ENCODE measurements at places on chromosomes 11 and 22. TPM values are rescaled to one million over a fixed set of nuclear protein-coding genes. Genes with fewer than 3 reads are reported as not detected.

PRR5L gene
- 43.6 TPM for total RNA-seq

BAIAP2L2 gene
- 1.6 TPM for total RNA-seq

DNA sequence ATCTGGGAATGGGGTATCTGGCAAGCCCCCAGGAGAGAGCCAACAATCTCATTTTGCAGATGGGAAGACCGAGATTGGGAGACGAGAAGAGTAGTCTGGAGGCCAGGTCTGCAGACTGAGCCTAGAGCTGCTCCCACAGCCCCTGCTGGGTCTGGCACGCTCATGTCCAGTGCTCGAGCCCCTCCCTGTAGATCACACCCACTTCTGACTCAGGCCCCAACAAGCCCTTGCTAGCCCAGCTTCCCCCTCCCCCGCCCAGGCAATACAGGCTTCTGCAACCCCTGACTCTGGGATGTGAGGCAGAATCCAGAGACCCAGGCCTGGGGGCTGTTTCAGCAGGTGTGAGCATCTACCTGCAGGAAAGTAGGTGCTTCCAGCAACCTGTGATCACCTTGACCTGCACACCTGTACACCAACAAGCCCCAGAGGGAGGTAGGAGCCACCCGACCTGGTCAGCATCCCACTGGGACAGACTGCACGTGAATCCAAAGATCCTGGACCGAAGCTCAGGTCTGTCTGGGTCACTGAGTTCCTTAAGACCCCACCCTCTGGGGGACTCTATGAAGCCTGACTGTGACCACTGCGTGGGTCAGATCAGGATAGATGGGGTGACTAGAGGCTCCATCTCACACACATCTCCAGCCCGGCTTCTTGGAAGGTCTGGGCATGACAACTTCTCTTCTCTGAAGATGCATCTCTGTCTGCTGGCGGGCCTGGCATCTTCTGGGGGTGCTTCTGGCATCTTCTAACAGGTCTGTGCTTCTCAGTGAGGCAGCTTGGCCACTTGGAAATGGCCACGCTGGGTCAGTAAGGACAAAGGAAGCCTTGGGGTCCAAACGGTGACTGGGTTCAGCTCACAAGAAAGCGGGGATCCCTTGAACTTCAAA lies 29.3 kb downstream of the LINC01488 start:
- H3K27ac ChIP-seq, result no peak overlapping the region
- H3K4me3 ChIP-seq, result no peak overlapping the region
- H3K36me3 ChIP-seq, result no peaks in the 10 kb centered on the region

CSNK2A3 gene
- total RNA-seq, result 2.2 TPM

EMID1 gene
- total RNA-seq, result not detected

- no peak overlapping the region for H3K4me3 ChIP-seq
- no peak for DNase-seq
- peaks cover 2% of the 10 kb centered on the region for H3K4me1 ChIP-seq
- H3K27ac ChIP-seq, result no peak overlapping the region
- no peaks in the 10 kb centered on the region for H3K36me3 ChIP-seq
Measured at GRCh38 chr22:48578138-48579042, 1249.3 kb downstream of the BRD1 start.

DNA sequence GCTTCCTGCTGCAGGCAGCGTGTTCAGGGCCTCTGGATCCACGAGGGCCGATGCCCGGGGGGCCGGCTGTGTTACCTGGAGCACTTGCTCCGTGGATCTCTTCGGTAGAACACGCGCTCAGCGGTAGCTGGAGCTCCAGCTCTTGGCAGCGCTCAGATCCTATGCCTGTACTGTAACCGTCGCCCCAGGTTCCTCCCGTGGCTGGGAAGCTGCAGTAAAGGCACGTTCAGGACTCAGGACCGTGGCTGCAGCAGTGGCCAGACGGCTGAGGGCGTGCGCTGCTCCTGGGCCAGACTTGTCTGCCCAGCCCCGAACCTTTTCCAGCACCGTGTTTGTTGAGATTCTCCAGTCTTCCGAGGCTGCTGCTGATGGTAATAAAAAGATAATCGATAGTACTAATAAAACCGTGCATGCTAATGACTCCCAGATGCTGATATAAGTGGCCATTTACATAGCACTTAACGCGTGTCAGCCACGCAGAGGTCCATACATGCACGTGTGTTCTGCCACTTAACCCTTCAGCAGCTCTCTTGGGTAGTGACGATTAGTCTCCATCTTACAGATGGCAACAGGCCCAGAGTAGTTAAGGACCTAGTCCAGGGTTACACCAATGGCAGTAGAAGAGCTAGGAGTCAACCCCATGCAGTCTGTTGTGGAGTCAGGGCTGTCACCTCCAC lies 1.4 kb downstream of the MOV10L1 start:
- peaks cover 18% of the 10 kb centered on the region for H3K27me3 ChIP-seq
- H3K36me3 ChIP-seq, result no peaks in the 10 kb centered on the region
- H3K4me1 ChIP-seq, result no peaks in the 10 kb centered on the region
- DNase-seq, result no peak
- no peak overlapping the region for H3K27ac ChIP-seq
- no peak overlapping the region for H3K4me3 ChIP-seq

GRCh38 chr11:73402834-73403185 lies 26.6 kb downstream of the RELT start:
- no peaks in the 10 kb centered on the region for H3K27me3 ChIP-seq
- DNase-seq, result peak; percentile 27
- H3K4me3 ChIP-seq, result no peak overlapping the region
- H3K27ac ChIP-seq, result no peak overlapping the region

- DNase-seq, result no peak
- no peaks in the 10 kb centered on the region for H3K4me1 ChIP-seq
- H3K4me3 ChIP-seq, result no peak overlapping the region
- peaks cover 5% of the 10 kb centered on the region for H3K27me3 ChIP-seq
- no peak overlapping the region for H3K27ac ChIP-seq
Measured at GRCh38 chr11:116373104-116373944, 399.5 kb downstream of the BUD13 start.

DNA sequence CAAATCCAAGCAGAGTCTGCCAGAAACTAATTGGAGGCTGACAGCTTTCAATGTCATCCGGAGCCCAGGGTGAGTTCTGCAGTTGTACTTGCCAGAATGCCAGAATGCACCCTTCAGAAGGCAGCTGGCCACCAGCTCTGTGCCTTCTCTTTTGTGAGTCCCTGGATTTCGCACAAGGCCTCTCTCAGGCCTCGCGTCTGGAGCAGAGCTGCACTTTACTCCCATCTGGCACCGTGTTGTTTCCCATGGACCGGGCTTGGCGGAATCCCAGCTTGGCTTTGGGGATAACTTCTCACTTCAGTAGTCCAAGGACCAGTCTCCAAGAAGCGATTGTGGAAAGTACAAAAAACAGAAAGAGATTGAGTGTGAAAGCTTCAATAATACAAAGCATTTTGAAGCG lies 451.3 kb upstream of the KIRREL3 start:
- H3K27me3 ChIP-seq, result no peaks in the 10 kb centered on the region
- DNase-seq, result no peak
- no peak overlapping the region for H3K27ac ChIP-seq
- H3K36me3 ChIP-seq, result no peaks in the 10 kb centered on the region
- H3K4me3 ChIP-seq, result no peak overlapping the region
- no peaks in the 10 kb centered on the region for H3K4me1 ChIP-seq

- H3K4me1 ChIP-seq, result peaks cover 5% of the 10 kb centered on the region
- no peak overlapping the region for H3K27ac ChIP-seq
- DNase-seq, result no peak
- peaks cover 8% of the 10 kb centered on the region for H3K36me3 ChIP-seq
- no peak overlapping the region for H3K4me3 ChIP-seq
- no peaks in the 10 kb centered on the region for H3K27me3 ChIP-seq
Measured at GRCh38 chr11:111665777-111666176, 63.5 kb downstream of the SIK2 start.

NXPE4 gene
- total RNA-seq, result not detected

GRCh38 chr11:125356797-125357196 lies 139.3 kb downstream of the FEZ1 start:
- no peak overlapping the region for H3K27ac ChIP-seq
- H3K36me3 ChIP-seq, result no peaks in the 10 kb centered on the region
- no peaks in the 10 kb centered on the region for H3K27me3 ChIP-seq

TRIM29 gene
- not detected for total RNA-seq

DNA sequence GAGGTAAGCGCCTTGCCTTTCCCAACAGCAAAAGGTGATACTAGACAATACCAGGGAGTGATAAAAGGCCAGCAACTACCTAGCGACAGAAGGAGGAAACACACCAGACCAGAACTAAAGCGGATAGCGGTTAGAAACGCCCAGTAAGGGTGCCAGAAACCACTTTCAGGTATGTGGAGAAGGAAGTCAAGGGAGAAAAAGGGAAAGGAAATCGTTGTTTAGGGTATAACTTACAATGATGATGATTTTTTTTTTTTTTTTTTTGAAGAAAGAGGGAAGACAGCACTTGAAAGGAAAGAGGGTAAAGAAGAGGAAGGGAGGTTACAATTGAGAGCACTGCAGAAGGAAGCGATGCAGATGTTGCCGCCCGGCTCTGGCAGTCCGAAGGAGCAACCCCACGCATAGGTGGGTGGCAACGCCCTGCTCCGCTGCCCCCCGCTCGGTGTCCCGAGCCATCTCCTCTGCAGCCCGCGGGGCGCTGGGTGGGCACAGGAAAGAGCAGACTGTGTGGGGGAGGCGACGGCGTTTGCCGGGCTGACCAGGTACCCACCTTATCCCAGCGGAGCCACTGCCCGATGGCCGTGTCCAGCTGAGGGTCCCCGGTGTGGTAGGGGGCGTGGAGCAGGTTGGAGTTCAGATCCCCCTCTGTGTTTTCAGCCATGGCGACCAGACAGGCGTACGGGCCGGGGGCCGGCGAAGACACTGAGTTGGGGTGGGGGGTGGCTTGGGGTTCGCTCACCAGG lies 561 bp downstream of the PGM2L1 start:
- H3K36me3 ChIP-seq, result no peaks in the 10 kb centered on the region
- peak; percentile 44 for DNase-seq
- H3K4me3 ChIP-seq, result peak overlapping the region; percentile 81
- peak overlapping the region; percentile 69 for H3K27ac ChIP-seq
- no peaks in the 10 kb centered on the region for H3K27me3 ChIP-seq

DNA sequence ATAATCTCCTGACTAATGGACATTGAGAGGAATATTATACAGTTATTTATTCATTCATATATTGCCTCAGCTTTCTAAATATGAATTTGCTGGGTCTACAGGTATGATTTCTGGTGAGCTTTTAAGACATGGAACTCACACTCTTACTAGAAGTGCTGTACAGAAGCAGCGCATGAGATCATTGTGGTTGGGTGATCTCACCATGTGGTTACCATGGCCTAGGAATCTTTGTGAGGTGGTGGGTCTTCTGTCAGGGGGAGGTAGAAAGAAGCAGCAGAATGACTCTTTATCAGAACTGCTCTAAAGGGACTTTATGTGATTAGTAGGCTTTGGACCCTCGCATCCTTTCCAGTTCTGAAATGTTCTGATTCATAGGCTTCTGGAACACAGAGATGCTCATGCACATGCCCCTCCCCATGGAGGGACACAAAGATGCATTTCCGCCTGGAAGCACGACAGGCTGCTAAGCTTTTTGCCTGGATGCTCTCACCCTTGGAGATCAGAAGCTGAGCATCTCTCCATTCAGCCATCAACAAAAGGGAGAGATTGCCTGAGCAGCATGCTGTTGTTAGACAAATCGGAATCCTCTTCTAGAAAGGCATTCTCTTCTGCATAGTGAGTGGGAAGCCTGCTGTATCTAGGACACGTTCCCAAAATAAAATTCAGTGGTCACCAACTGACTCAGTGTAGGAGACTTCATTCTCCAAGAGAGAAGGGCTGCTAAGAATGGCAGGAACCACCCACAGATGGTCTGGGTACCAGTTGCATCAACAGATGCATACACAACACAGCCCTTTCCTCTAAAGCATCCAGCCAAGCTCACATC lies 51.3 kb downstream of the KIRREL3 start:
- H3K27me3 ChIP-seq, result no peaks in the 10 kb centered on the region
- H3K4me3 ChIP-seq, result no peak overlapping the region
- H3K36me3 ChIP-seq, result no peaks in the 10 kb centered on the region
- no peak for DNase-seq
- H3K27ac ChIP-seq, result no peak overlapping the region
- no peaks in the 10 kb centered on the region for H3K4me1 ChIP-seq

DNA sequence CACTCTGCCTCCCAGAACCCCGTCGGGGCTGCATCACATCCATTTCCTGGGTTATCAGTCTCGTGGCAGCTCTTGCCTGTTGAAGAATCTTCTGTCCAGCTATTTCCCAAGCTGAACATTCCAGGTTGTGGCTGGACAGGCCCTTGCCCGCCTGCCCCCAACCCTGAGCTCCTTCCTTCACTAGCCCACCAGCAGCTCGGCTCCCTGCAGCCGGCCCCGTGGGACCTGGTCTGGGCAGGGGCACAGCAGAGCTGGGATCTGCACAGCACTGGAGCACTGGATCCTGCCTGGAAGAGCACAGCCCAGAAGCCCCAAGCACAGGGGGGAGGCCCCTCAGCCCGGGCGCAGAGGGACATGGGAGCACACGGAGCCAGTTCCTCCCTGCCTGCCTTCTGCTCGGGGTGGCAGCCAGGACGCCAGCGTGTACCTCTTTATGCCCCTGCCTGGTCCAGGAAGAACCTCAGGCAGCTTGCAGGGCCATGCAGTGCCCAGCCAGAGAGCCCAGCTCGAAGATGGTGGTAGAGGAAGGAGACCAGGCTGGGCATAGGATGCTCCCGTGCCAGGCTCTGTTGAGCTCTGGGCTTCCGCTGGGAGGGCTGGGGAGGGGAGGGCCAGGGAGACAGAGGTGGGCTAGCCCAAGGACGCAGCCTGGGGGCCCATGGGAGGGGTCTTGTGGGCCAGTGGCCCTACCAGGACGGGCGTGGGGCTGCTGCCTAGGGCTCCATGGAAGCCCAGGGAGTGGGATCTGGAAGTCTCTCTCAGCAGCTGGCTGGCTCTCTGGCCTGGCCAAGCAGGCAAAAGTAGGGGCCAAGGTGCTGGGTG lies 16.6 kb upstream of the GNB1L start:
- no peak overlapping the region for H3K27ac ChIP-seq
- H3K4me3 ChIP-seq, result no peak overlapping the region
- no peaks in the 10 kb centered on the region for H3K36me3 ChIP-seq

KRTAP5-1 gene
- total RNA-seq, result not detected

VPREB1 gene
- total RNA-seq, result not detected

SAA4 gene
- not detected for total RNA-seq

DNA sequence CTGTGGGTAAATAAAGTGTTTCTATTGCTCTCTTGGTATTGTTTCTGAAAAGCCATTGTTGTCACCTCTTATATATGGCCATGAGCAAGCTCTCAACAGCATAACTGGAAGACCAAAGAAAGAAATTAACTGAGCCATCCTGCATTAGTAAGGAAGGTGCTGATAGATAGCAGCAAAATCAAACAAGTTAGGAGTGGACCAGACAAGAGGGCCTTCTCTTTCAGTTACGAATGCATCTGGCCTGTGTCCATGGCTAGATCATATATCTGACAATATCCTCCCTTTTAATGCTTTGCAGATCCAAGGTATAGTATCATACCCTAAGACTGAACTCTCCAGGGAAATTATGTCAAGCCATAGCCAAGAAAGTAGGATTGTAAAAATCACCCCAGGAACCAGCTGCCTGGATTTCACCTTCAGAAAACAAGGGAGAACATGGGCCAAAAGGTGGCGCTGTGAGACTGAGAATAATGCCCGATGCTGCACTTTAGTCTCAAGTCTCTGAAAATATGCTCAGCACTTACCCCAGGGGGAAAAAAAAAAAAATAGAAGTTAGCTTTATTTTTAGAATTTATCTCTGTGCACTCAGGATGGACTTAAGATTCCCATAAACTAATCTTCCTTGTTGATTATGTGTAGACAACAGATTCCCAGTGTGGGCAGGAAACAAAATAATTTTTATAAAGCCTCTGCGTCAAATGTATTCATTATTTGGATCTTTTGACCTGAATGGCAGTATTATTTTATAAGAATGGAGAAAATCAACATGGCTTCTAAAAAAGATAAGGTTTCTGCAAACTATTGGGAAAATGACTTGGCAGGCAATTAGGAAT lies 415.1 kb downstream of the ETS1 start:
- peak; percentile 91 for DNase-seq
- no peaks in the 10 kb centered on the region for H3K36me3 ChIP-seq
- no peak overlapping the region for H3K4me3 ChIP-seq
- peaks cover 17% of the 10 kb centered on the region for H3K4me1 ChIP-seq
- peak overlapping the region; percentile 25 for H3K27ac ChIP-seq

OR4C46 gene
- total RNA-seq, result not detected
